ENCODE measurements at places on chromosomes 7 and 10.

- DNase-seq, result no peak
Measured at GRCh38 chr10:48996-49395, at the start of gene TUBB8. TSS of gene TUBB8 (minus strand) at chr10:49296. CDS start at chr10:49238, 58 bp downstream.

DNA sequence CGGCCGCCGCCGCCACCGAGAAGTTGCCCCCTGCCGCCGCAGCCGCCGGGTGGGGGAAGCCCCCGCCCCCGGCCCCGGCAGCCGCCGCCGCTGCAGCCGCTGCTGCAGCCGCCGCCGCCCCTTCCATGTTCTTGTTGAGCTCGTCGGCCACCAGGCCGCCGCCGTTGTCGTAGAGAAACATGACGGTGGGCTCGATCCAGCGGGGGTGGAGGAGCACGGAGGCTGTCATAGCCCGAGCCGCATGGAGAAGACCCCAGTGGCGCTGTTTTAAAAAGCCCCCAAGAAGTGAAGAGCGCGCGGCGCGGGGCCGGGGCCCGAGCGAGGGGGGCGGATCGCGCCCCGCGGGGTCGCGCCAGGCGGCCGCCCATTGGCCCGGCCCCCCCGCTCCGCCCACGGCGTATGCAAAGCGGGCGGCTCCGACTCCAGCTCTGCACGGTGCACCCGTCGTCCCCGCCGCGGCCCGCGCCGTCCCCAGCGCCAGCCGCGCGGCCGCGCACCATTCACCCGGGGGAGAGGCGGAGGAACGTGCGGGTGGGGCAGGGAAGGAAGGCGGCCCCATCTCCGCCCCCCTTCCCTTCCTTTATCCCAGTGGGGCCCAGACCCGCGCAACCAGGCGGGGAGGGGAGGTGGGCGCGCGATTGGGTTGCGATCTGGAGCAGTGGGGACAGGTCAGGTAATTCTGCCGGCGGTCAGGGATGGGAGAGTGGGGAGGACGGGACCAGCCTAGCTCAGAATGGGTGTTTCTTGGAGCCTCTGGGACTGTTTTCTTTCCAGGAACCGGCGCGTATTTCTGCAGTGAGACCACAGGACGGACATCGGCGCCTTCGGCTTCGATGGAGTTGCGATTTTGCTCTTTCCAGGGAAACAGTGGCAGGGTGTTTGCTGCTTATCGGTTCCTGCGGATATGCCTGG lies at the start of gene HOXA13:
HOXA13 (minus strand) TSS at position 243 of the 912 bp plus-strand sequence; CDS start at position 229, 14 bp downstream.
- DNase-seq, result peak; percentile 90

DNA sequence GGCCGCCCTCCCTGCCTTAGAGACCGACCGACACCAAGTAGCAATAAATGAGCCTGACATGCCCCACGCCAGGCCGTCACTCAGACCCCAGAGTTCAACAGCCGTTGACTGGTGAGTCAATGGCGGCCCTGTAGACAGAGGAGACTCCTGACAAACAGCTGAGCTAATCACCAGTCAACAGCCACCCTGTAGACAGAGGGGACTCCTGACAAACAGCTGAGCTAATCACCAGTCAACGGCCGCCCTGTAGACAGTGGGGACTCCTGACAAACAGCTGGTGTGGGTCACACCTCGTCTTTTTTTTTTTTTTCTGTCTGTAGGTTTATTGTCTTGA lies 16.9 kb upstream of the KNDC1 start:
- peak; percentile 56 for DNase-seq

DNA sequence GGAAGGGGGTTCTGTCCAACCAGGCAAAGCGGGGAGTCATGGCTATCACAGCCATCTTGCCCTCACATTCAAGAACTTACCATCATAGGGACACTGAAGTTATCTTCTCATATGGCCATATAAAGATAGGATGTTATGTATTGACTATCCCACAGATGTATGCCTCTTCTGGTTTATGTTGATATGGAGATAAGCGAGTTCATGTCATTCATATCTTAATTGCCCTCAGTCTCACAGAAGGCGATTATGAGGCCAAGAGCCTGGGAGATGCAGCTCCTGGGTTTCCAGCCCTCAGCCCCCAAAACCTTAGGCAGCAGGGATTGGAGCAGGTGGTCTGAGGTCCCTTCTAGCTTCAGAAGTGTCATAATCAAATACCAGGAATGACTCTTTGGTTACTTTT lies 8.5 kb upstream of the ANKRD61 start:
- DNase-seq, result no peak

DNA sequence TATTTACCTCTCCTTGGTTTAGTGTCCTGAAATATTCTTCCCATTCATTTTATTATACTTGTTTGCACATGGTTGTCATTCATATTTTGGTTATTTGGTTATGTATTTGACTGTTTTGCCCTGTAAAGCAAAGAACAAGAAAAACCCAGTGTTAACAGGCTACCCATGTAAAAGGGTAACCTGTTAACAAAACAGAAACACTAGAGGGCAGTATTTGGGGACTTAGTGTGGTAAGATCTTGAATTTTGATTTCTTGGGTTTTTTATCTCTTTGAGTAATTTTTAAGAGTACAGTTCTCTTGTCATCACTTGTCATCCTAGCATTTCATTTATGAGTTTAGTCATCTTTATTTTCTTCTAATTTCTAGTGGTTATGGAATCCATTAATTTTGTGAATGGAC lies 51.3 kb downstream of the POLL start:
- no peak for DNase-seq

GRCh38 chr10:133326745-133327650 lies 9.7 kb downstream of the CALY start:
- DNase-seq, result no peak

DNA sequence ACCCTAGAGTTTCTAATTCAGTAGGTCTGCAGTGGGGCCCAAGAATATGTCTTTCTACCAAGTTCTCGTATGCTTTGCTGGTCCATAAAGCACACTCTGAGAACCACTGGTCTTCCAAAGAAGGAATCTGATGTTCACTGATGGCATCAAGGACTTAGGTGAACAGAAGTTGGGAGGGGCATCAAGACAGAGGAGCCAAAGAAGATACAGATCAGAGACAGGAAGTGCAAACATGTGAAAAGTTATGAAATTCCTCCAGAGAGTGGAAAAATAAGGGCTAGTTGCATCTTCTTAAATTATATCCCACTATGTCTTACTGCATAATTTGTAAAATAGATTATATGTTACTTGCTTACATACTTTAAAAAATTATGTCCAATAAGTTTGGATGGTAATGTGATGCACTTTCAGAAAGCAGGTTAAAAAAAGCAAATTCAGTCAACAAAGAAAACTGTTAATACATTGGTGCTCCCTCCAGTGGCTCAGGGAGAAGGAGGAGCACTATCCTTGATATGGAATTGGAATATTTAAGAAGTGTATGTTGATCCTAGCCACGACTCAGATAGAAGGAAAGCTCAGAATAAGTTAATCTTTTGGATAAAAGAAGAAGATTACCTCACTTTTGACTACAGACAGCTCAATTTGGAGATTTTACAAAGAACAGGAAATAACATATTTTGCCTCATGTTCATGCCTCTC lies 35.8 kb downstream of the CREB3L2 start:
- DNase-seq, result no peak

- DNase-seq, result no peak
Measured at GRCh38 chr10:35379226-35380137, 43.2 kb downstream of the CCNY start.

DNA sequence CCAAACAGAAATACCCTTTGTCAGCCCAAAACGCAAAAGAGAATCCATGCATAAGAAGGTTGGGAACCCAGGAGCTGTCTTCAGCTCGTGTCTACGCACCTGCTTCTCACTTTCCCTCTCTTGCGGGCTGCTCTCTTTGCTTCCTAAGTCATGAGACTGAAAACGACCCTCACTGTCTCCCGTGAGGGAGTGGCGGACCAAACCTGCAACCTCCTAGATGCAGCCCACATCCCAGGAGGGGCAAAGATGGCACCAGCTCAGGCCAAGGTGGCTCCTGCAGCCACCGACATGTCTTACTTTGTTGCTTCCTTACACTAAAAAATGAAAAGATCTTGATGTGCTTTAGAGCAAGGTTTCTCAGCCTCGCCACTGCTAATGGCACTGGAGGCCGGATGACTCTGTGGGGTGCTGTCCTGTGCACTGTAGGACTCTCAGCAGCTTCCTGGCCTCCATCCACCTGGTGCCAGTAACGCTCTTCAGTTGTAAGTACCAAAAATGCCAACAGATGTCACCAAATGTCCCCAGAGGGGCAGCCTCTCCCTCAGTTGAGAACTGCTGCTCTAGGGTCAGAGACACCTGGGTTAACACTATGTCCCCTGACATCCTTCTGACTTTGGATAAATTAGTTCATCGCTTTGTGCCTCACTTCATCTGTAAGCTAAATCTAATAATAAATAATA lies 179.8 kb upstream of the PFKP start:
- DNase-seq, result no peak

- no peak for DNase-seq
Measured at GRCh38 chr10:43340619-43341018, 30.8 kb upstream of the FXYD4 start.

All from sigmoid colon (tissue), 7 donors.